Daoy (cell line): ENCODE measurements at places on chromosomes 2 and 18. TPM values are rescaled to one million over a fixed set of nuclear protein-coding genes. Genes with fewer than 3 reads are reported as not detected.

GRCh38 chr18:44736664-44737380 lies 56.1 kb downstream of the SETBP1 start:
- no peak for DNase-seq

FBXO48 gene
- 0.80 and 1.0 TPM in 2 replicates for total RNA-seq

UGT1A10 gene
- total RNA-seq, result 8.2 and 13.4 TPM in 2 replicates

PRKAG3 gene
- not detected in 2 replicates for total RNA-seq

- DNase-seq, result peak; percentile 14
Measured at GRCh38 chr2:164655750-164656149, 34.5 kb upstream of the GRB14 start.

- no peak for DNase-seq
Measured at GRCh38 chr2:213261715-213262114, 22.5 kb upstream of the SPAG16 start.

UGT1A4 gene
- total RNA-seq, result 0.63 TPM in 1 of 2 replicates, not detected in the other
